ENCODE measurements at places on chromosomes 3 and 15.
A peak's percentile ranks its signal among the peaks of the same experiment; 100 is the strongest.

DNA sequence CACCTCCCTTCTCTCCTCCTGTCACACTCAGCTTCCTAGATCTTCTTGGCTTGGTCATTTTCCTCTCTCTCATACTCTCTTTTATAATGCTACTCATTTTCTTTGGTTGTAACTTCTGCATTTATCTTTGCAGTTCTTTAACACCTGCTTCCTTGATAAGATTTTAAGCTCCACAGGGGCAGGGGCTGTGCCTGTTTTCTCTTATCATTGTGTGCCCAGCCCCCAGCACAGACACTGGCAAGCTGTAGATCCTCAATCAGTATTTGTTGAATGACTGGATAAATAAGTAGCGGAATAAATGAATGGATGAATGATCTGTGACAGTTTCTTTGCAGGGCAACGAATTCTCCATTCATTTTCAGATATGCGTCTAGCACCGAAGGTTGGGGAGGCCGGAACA, 64.3 kb upstream of the MEX3B start:
- no peak for DNase-seq

DNA sequence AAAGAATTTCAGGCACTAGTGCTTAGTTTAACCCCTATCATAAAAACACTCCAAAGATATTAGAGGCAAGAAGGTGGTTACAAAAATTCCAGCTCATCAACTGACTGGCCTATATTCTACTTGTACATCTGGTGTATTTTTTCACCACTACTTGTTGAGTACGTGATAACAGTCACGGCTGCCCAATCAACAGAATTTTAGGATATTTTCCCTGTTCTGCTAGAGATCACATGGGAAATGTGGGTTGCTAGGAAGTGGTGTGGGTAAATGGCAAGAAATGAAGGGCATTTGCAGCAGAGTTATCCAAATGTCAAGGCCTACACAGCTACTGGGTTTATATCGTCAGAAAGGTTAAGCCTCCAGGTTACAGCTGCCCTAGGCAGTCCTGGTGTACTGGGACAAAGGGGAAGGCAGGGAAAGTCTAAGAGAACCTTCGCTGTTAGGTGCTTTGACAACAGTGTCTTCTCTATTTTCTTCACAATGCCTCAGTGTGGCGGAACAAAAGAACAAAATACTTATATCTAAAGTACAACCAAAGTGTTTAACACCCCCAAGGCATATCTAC, 81.9 kb downstream of the FMN1 start:
- DNase-seq = no peak

- DNase-seq = peak; percentile 93
Observed at GRCh38 chr3:128075522-128076482, 23.6 kb downstream of the SEC61A1 start.

DNA sequence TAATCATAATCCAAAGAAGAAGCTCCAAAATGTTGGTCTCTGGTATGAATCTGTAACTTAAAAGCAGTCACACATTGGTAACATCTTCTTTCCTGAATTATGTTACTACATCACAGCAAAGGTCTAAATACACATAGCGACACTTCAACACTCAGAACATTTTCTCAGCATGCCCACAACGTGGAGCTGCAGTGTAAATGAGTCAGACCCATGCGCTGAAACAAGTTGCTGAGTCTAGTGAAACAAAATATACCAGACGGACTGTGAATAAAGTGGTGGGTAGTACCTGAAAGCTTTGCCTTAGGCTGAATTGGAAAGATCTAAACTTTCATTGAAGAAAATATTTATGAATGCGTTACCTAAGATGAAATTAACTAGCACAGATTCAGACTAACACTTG, 33.2 kb upstream of the GOLGA8B start:
- DNase-seq = peak; percentile 47

DNA sequence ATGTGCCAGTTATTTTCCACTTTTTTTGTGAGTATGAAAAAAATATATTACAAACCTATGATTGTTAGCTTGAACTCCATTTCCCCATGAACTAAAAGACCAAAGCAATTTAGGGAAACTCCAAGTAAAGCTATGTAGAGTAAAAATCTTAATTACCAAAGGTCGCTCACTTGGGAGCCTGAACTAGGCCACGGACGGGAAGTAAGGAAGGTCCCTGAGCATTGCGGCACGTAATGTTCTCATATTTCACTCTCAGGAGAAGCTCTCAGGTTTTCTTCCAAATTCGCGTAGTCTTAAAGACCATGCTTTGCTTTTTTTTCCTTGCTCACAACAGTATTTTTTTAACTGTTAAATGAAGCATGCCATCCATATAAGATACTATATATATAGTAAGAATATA, 215.3 kb upstream of the RARB start:
- no peak for DNase-seq

Measured in stomach (tissue), 19 donors.